ENCODE measurements at places on chromosomes 5 and 9.

DNA sequence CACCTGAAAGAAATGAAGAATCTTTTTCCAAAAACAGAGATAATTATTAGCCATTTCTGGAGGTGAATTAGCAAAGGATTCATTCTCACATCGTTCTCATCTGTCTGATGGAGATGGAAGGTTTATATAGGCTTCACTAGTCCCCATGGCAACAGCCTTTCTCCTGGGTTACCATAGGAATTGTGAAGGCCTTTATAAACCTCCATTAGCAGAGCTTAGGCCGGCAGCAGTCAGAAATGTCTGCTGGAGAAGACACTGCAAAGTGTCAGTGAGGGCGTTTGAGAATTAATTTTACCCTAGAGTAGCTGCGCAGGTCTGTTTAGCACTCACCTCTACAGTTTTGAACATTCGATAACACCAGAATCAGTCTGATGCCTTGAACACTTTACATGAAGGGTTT is 290.4 kb upstream of the NR4A3 start:
- no peak for DNase-seq

DNA sequence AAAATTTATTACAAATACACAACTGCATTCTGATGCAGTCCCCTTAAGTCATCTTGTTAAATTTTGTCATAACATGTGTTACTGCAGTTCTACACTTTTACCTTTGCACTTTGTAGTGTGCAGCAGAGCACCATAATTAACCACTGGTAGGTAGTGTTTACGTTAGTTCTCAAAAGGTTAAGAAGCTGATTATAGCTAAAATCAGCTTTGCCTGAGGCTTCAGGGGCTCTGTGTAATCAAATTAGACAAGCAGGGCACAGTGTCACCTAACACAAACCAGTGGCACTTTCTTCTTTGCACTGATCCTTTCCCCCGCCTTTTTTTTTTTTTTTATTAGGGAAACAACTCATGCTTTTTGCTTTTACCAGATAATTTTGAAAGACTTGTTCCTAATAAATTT is 26.1 kb downstream of the POU5F2 start:
- no peak for DNase-seq

GRCh38 chr5:29263915-29264351 is 1929.6 kb upstream of the CDH6 start:
- no peak for DNase-seq

GRCh38 chr5:89595056-89595455 is 712.1 kb upstream of the MEF2C start:
- no peak for DNase-seq

GRCh38 chr5:39506211-39506610 is 81.4 kb upstream of the DAB2 start:
- DNase-seq: no peak

GRCh38 chr5:180138976-180139730 is 67.6 kb upstream of the RNF130 start:
- DNase-seq: no peak

GRCh38 chr5:123460296-123460729 is 37.1 kb upstream of the CEP120 start:
- DNase-seq: peak; percentile 80

DNA sequence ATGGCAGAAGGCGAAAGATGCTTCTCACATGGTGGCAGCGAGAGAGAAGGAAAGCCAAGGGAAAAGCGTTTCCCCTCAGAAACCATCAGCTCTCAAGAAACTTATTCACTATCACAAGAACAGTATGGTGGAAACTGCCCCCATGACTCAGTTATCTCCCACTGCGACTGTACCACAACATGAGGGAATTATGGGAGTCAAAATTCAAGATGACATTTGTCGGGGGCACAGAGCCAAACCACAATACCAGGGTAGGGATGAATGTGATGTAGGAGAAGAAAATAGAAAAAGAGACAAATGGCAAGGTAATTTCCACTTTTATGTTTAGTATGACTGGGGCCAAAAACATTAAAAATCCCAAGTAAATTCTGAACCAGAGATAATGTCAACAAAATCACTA is 216.8 kb downstream of the TRIM36 start:
- DNase-seq: no peak

DNA sequence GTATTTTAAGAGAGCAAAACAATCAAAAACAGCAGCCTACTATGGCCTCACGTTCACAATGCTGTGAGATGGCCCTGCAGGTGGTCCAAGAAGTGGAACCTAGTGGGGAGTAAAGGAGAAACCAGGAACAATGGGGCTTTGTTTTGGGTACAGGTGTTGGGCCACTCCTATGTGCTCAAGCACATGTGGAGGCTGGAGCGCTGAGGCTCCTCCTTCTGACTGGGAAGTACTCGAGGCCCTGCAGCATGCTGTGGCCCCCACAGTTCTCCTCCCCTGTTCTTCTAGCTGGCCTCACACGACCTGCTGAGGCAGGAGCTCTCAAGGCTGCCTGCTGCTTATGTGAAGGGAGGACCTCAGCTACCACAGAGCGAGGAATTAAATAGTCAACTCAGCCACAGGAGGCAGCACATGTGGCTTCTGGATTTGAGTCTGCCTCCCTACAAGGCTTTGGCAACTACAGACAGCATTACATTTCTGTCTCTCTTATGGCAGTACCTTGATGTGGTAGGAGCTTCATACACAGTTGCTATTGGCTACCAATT is 482.3 kb downstream of the SPOCK1 start:
- DNase-seq: no peak

DNA sequence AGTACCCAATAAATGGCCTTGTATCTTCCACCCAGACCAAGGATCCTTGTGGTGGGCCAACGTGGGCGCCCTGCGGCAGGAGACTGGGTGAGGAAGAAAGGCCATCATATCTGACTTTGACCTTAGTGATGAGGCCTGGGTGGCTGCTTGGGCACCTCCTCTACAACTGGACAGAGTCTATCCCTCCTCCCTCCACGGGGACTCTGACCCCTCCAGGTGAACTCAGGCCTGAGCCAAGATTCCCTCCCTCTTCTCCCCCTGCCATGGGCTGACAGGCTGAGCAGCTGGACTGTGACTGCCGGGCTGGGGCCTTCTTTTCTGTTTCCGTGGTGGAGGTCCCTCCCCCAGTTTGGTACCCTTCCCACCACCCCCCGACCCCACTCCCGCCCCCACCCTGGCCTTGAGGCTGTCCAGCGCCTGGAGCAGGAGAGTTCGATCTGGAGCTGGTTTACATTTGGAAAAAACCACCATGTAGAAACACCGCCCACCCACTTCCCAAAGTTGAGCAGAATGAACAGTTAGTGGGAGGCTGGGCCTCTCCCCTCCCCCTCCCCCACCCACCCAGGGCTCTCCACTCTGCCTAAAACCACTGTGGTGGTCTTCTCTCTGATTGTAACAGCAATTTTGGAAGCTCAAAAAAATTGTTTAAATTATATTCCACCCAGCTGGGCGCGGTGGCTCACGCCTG is 1.2 kb upstream of the PHYHD1 start:
- DNase-seq: no peak

DNA sequence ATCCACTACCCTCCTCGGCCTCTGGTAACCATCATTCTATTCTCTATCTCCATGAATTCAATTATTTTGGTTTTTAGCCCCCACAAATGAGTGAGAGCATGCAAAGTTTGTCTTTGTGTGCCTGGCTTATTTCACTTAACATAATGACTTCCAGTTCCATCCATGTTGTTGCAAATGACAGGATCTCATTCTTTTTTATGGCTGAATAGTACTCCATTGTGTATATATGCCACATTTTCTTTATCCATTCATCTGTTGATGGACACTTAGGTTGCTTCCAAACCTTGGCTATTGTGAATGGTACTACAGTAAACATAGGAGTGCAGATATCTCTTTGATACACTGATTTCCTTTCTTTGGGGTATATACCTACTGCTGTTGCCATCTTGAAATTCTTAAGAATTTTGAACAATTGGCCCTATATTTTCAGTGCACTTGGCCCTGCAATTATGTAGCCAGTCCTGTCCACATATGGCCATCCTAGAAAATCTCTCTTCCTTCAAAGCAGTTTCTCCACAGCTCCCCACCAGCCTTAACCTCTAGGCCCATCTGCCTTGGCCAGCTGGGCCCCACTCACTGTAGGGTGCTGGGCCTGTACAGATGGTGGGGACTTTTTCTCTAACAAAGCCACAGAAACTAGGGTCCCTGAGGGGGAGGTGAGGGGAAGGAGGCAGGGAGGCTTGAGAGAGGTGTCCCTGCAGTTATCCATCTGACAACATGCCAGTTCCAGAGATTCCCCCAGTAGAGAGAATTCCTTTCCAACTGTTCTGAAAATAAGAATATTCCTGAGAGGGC is 81.9 kb upstream of the LHFPL2 start:
- DNase-seq: no peak

All from kidney glomerular epithelial cell (primary cell).